C1 segment of cervical spinal cord (tissue), 14 donors: ENCODE measurements at places on chromosomes 6 and 20.

GRCh38 chr6:169638915-169639314 lies 62.9 kb downstream of the WDR27 start:
- DNase-seq: no peak

DNA sequence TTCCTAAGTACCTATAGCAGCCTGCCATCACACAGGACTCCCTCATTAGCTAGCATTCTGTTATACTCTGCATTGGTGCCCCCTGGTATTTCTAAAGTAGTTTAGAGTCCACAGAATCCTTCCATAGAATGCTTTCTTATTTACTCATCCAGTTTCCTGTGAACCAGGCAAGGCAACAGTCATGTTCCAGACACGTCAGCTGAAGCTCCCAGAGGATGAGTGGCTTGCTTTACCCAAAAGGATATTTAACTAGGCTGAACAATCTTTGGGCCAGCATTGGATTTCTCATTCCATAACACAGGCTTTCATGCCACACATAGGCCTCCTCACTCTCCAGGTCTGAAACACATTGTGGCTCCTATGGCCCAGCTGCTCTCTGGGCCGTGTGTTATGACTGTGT lies 203.8 kb upstream of the MAP3K7 start:
- DNase-seq: no peak

DNA sequence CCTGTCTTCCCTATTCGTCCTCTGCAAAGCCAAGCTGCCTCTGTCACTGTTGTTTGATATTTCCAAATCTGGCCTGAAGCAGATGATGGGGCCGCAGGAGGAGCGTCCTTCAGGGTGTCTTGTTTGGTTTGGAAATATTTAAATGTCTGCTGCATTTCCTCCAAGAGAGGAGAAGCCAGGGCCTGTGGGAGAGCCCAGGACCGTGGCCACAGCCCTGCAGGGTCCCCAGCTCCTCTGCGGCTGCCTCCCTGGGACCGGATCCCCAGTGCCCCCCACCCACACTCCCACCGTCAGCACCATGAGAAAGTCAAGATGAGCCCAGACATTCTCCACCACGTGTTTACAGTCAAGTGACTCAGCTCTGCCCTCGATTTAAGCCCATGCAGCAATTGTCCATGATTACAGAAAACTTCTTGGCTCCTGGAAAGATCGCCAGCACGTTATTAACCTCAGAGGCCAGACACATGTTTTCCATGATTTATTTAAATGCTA lies 18.2 kb downstream of the FOXF2 start:
- DNase-seq: no peak

- no peak for DNase-seq
Observed at GRCh38 chr6:56003616-56004015, 128.2 kb upstream of the BMP5 start.

GRCh38 chr6:139608466-139609261 lies 234.2 kb upstream of the CITED2 start:
- no peak for DNase-seq

GRCh38 chr6:43310624-43311023 lies 2.0 kb upstream of the CRIP3 start:
- DNase-seq: no peak

- no peak for DNase-seq
Observed at GRCh38 chr20:63024573-63025392, 18.0 kb upstream of the BHLHE23 start.

GRCh38 chr20:31673435-31673834 lies 35.7 kb downstream of the COX4I2 start:
- no peak for DNase-seq

DNA sequence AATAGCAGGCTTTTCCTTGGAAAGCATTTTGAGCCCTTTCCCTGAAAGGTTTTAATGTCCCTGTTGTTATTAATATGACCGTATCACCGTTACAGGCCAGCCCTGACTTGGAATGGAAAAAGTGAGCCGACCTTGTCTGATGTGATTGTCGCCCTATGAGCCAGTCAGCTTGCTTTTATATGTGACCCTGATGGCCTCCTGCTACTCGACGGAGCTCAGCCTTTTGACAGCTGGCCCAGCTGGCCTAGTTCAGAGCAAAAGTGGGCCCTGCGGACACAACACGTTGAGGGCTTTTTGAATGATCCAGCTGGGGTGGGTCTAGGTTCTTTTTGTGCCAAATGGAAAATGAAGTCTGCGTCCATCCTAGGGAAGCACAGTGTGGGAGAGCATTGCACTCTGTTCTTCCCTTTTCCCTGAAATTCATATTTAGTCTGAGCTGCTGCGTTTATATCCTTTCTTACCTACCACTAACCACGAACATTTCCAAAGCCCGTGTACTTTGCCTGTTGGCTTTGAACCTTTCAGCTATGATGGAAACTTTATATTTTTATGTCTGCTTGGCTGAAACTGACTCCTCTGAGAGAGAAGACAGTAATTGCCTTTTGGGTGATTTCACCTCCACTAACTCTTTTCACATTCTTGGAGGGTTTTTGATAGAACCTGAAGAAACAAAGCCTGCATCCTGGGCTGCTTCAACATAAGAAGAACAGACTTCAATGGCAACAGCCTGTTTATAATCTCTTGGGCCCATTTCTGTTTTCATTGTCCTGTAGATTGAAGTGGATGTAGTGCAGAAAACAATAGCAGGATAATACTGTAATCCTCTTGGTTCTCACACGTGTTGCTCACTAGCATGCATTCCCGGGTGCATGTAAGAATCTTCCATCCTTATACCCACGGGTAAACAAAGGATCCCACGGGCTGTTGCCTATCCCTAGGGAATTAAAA lies 121.8 kb upstream of the HDGFL1 start:
- DNase-seq: no peak

DNA sequence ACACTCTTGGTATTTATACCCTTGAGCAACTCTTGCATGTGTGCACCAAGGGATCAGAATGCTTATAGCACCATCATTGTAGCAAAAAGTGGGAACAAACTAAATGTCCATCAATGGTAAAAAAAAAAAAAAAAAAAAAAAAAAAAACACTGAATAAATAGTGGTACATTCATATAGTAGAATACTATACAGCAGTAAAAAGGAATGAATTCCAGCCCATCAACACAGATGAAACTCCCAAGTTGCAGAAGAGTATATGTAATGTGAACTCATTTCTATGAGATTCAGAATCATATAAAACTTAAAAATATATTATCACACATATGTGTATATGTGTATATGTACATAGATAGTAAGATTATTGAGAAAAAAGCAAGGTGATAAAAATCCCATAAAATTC lies 291.6 kb downstream of the CLIC5 start:
- no peak for DNase-seq

DNA sequence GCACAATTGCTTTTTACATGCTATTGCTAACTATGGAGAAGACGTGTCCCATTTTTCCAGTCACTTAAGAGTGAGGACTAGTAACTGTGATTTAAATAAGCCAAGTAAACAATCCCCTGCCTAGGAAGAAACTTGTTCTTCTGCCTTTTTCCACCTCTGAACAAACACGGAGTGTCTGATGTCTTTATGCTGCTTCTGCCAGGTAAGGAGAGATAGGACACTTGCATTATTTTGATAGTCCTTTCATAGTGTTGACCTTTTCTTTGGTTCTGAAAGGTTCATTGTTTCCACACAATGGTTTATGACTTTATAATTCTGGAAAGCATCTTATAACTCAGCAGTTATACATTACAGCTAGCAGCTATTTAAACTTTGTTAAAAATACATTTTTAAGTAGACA lies 8.4 kb downstream of the LRP11 start:
- DNase-seq: no peak

DNA sequence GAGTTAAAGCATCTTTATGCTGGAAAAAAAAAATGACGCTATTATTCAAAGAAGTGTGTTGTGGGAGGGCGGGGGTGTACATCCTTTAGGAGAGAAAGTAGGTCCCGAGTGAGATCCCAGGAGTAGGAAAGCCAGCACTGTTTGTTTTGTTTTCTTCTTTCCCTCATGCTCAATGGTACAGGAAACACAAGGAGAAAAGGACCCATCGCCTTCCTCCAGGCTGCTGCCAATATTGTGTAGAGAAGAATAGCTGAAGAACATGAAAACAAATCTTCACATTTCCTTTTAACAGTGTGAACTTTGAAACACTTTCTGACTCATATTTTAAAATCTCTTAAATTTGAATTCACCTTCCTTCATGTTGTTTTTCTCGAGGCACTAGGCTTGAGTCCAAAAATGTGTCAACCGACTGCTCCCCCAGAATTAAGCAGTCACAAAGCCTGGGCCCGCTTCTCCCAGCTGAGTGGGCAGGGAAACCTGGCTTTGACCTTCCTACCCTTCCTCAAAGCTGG lies 22.3 kb downstream of the PPP1R16B start:
- DNase-seq: no peak

DNA sequence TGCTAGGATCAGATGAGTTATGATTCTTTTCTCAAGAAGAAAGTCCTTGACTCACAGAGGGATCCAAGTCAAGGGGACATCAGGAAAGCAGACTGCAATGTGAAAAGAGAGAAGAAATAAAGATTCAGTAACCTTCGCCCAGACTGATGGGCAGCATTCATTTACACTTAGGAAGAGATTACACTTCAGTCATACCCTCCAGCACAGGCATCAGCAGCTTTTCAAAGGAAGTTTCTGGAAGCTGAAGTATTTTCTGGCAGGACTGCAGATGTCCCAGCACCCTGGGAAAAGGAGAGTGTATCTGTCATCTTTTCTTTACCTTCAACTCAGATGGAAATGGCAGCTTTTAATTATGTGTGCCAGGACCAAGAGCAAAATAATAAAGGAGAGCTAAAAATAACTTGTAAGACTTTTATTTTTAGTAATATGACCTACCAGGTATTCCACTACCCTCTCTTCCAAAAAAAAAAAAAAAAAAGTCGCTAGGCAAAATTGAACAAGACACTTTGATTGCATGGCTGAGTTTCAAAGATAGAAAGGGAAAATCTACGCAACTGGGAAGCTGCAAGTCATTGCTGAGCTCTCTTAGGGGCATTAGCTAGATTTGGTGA lies 712.1 kb downstream of the EPM2A start:
- no peak for DNase-seq

GRCh38 chr20:60962367-60963045 lies 289.6 kb upstream of the CDH4 start:
- DNase-seq: no peak

DNA sequence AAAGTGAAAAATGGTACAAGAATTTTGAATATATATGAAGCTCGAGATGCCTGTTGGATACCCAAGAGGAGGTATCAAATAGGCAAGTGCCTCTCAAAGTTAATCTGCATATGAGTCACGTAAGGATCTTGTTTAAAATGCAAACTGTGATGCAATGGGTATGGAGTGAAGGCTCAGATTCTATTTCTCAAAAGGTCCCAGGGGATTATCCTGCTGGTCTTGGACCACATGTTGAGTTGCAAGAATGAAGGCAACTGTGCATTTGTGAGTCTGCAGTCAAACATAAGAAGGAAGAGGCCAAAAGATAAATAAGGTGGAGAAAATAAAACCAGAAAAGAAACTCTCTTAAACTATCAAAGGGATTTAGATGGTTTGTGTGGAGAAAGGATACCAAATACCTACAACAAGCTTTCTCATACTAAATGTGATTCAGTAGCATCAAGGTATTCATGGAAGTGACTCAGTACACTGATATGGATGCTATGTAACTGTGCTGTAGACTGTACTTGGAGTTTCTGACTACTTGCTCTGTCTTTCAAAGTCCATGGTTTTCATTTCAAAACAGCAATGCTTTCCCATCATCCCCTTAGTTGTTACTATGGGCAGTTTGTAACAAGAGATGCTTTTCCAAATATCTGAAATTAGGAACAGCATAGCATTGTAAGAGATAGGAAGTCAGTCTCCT lies 106.3 kb downstream of the GFRAL start:
- DNase-seq: no peak

DNA sequence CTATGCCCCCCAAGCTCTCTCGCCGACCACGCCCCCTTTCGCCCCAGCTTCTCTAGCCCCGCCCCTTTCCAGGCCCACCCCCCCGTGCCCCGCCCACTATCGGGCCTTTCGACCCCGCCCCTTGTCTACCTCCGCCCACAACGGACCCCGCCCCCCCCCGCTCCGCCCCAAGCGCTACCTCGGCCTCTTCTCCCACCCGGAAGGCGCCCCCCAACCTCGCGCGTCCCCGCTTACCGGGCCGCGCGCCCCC lies 200 bp downstream of the ZBTB22 start:
- no peak for DNase-seq

- no peak for DNase-seq
Observed at GRCh38 chr6:158819977-158820622, 932 bp upstream of the EZR start.
